ENCODE measurements at places on chromosomes 4 and X.
A peak's percentile ranks its signal among the peaks of the same experiment; 100 is the strongest.

- no peak for DNase-seq
Measured at GRCh38 chr4:145341381-145341780, 140.3 kb upstream of the SMAD1 start.

DNA sequence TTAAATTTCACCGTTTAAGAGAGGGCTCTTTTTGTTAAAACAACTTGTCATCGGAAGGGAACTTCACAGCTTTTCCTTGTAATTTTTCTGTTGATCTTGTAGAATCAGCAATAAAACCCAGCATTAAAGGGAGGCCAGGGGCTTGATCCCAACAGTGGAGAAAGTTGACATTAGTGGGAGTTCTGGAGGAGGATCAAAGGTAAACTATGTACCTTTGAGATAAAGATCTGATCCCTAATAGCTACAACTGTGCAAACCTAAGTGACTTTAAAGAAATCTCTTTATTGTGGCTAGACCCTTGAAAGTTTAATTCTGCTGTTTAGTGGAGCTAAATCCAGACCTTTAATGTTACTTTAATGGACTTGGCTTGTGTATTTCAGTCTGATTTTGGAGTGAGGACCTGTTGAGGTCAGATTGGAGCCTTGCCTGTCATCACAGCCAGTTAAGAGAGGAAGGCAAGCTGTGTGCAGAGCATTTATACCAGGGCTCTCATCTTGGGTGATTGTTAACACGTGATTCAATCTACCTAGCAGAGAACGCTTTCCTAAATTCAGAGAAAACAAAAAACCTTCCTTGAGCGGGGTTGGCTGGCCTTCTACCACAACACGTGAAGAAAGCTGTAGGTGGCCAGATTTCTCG lies 1.7 kb downstream of the DOCK11 start:
- peak; percentile 28 for DNase-seq

DNA sequence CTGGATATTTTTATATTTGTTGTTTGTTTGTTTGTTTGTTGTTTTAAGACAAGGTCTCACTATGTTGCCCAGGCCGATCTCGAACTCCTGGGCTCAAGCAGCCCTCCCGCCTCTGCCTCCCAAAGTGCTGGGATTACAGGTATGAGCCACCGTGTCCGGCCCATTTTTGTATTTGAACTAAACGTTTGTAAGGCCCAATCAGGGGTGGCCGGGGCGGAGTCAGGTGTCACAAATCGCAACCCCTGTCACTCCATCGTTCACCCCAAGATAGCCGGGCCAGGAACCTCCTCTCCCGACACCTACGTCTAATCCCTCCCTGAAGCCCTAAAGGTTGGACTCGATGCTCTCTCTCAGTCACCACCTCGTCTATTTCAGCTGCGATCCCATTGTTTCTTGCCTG lies 722 bp upstream of the EFHC2 start:
- no peak for DNase-seq

- no peak for DNase-seq
Measured at GRCh38 chr4:19924761-19925160, 326.9 kb upstream of the SLIT2 start.

DNA sequence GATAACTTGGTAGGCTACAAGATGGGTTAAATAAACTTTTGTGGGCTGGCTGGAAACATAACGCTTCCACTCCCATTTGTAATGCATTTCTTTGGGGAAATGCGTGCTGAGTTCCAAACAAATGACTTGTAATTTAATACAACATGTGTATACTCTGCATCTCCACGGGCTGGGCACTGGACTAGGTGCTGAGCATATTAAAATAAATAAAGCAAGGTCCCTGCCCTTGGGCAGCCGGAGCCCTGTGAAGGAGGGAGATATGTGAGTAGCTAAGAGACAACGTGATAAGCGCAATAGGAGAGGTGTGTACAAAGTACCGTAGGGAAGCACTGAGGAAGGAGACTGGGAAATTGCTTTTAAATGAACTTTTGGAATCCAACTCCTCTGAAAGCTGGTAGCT lies 147.2 kb upstream of the RBPJ start:
- no peak for DNase-seq

All from spinal cord (tissue), 10 donors.